ENCODE measurements at places on chromosomes 11 and 22.

GRCh38 chr11:117677729-117678310 lies 119.2 kb downstream of the DSCAML1 start:
- DNase-seq = no peak

- no peak for DNase-seq
Measured at GRCh38 chr11:64519541-64519940, 71.5 kb upstream of the SLC22A12 start.

DNA sequence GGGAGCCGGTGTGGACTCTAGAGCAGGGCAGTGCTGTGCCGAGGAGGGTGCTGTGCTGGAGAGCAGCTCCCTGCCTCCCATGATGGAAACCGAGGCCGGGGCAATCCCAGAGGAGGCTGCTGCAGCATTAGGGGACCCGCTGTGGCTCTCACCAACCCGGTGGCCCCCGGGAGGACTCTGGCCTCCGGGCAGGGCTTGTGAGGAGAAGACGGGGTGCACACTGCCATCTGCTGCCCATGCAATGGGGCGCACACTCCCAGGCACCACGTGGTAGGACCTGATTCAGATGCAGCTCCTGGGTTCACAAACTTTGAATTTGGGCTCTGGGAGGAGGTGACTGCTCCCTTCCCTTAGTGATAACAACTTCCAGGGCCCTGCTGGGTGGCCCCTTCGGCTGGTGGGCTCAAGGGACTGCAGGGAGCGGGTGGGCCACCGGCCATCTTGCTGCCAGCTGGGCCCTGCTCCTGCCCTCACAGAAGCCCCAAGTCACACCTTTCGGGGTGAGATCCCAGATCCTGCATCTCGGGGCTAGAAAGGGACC lies 93.8 kb upstream of the FGF3 start:
- DNase-seq = no peak

GRCh38 chr11:132589791-132590190 lies 942.5 kb downstream of the OPCML start:
- no peak for DNase-seq

- DNase-seq = no peak
Measured at GRCh38 chr11:4164884-4165590, 70.4 kb downstream of the RRM1 start.

- DNase-seq = no peak
Measured at GRCh38 chr11:45396394-45396793, 110.3 kb upstream of the SYT13 start.

GRCh38 chr11:65962141-65962564 lies 619 bp downstream of the SART1 start:
- DNase-seq = no peak

DNA sequence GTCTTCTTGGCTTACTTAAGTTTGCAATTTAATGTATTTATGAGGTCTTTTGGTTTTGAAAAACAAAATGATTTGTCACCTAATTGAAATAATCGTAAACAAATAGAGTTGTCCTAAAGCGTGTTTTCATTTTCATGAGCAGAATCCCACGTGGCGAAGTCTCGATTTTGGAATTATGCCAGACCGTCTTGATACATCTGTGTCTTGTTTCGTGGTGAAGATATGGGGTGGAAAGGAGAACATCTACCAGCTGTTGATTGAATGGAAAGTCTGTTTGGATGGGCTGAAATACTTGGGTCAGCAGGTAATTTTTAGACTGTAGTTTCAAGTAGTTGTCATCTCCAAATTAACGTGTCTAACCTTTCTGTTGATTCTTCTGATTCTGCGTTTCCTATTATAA lies 64.7 kb downstream of the UVRAG start:
- DNase-seq = no peak

GRCh38 chr11:7577291-7578190 lies 63.7 kb downstream of the PPFIBP2 start:
- no peak for DNase-seq

GRCh38 chr11:21948876-21949275 lies 244.0 kb upstream of the ANO5 start:
- no peak for DNase-seq

DNA sequence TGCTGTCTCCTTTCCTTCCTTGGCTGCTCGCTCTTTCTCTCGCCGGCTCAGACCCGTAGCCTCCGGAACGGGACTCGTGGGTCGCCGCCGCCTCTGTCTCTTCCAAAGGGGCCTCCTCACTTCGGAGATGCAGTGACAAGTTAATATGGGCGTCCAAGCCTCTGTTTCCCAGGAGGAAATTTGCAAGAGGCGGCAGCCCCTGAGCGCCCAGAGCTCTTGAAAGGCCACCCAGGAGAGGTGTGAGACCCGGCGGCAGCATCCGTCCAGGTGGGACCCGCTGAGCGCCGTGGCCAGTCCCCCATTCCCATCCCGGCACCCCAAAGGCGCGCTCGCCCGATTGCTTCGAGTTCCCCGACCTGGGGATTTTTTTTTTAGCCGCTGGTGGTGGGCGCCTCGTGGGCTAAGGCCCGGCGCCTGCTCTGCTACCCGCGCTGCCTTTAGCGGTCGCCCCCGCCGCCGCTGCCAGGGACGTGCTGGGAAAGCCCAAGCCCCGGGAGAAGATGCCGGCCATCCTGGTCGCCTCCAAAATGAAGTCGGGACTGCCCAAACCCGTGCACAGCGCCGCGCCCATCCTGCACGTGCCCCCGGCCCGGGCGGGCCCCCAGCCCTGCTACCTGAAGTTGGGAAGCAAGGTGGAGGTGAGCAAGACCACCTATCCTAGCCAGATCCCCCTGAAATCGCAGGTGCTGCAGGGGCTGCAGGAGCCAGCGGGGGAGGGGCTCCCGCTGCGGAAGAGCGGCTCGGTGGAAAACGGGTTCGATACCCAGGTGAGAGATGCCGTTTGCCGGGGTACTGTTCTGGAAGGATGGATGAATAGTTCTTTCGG lies 772 bp downstream of the NAV2 start:
- no peak for DNase-seq

All from stimulated activated CD4-positive, alpha-beta T cell treated with anti-CD3 and anti-CD28 coated beads, Interleukin-1b, Interleukin-23, amount 100 ng/mL, for 24 hours (primary cell).